ENCODE measurements at places on chromosomes 5 and 9.
A peak's percentile ranks its signal among the peaks of the same experiment; 100 is the strongest.

- DNase-seq, result no peak
Observed at GRCh38 chr9:124439686-124440243, 10.5 kb upstream of the ADGRD2 start.

GRCh38 chr5:139759219-139759721 is 36.3 kb upstream of the PSD2 start:
- no peak for DNase-seq

GRCh38 chr9:70517926-70518610 is 103.6 kb upstream of the KLF9 start:
- DNase-seq, result no peak

- DNase-seq, result peak; percentile 27
Observed at GRCh38 chr9:70315389-70315788, 56.6 kb downstream of the SMC5 start.

DNA sequence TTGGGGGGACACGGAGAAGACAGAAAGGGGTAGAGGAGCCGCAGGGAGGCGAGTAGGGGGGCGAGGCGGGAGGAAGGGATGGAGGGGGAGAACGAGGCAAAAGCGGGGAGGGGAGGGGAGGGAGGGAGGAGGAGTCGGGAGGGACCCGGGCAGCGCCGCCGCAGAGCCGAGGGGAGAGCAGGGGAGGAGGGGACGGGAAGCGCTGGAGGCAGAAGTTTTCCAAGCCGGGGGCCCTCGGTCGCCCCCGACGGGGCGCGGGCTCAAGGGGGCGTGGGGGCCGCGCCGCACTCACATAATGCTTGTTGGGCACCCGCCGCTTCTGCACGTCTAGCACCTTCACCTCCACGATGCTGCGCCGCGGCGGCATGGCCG is 353 bp downstream of the SH3PXD2B start:
- DNase-seq, result no peak

GRCh38 chr9:131436865-131437271 is 43.0 kb downstream of the PRRC2B start:
- no peak for DNase-seq

- peak; percentile 76 for DNase-seq
Observed at GRCh38 chr5:139474890-139475791, 4.3 kb downstream of the SMIM33 start.

GRCh38 chr5:159616952-159617351 is 286.7 kb upstream of the IL12B start:
- DNase-seq, result peak; percentile 76

GRCh38 chr5:6452622-6453504 is 4.2 kb downstream of the UBE2QL1 start:
- DNase-seq, result no peak

DNA sequence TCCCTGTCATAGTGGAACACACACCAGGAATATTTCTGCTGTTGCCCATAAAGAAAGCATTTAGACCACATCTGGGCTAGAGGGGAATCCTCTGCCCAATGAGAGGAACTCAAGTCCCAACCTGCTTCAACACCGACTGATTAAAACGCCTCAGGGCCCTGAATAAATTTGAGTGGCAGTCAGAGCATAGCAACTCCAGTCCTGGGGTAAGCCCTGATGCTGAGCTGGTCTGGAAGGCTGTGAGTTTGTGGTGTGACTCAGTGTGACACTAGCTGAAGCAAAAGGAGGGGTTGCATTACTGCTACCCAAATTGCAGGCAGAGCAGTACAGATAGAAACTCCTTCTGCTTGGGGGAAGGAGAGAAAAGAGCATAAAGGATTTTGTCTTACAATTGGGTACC is 148.3 kb downstream of the PRDM9 start:
- DNase-seq, result no peak

DNA sequence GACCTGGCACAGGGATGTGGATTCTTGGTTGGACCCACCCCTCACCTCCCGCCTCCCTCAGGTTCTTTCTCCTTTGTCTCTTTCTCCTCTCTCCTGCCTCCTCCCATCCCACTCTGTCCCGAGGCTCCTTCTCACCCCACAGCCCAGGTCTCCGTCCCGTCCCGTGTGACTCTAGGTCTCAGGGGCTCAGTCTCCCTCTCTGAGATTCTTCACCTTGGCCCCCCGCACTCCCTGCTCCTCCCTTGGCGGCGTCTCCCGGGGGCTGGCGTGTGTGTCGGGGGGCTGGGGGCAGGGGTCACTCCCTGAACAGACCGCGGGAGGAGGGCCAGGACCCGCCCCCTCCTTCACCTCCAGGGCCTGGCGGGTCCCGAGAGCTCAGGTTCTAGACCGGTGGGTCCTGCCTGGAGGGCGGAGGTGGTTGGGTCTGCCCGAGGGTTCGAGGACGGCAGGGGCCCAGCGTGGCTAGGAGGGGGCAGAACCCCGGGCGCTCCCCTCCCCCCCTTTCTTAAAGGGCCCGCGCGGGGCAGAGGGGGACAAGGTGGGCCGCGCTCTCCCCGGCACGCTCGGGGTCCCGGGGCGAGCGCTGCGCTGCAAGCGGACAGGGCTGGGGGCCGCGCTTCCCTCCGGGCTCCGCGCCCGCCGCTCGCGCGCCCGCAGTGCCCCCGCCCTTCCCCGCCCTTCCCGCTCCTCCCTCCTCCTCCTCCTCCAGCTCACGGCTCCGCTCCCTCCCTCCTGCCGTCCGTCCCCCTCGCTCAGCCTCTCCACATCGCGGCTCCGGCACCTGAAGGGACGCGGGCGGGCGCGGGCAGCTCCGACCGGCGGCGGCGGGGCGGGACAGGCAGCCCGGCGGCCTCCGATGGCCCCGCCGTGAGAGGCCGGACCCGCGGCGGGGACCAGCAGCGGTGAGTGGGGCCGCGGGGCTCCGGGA is at the start of gene PSD2:
TSS of gene PSD2 (plus strand) at position 735 of the 928 bp plus-strand sequence. CDS start 13,633 bp downstream, outside the sequence.
- DNase-seq, result no peak

DNA sequence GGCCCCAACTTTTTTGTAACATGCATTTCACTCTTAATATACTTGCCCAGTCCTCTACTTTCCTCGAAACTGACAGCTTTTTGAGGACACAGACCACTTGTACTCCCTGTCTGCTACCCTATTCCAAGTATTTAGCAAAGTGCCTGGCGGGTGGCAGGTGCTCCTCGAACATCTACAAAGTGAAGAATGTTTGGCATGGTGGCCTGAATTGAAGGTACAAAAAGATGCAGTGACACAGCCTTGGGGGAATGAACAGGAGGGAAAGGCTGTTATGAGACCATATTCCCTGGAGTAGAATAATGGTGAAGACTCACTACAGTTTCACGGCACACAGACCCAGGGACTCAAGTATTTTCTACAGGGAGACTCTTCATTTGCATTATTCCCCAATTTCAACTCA is 590.9 kb downstream of the PRELID2 start:
- no peak for DNase-seq

- DNase-seq, result no peak
Observed at GRCh38 chr5:37626266-37626665, 213.6 kb downstream of the GDNF start.

DNA sequence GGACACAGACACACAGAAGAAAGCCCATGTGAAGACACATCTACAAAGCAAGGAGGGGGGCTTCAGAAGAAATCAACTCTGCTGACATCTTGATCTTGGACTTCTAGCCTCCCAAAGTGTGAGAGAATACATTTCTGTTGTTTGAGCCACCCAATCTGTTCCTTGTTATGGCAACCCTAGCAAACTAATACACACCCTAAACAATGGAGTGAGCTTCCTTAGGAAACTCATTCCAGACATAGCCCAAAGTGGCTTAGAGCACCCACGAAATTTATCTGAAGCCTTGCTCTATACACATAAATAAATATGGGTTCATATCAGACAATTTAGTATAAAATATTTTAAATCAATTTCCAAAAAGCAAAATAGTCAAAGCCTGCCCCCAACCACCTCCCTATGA is 7.6 kb upstream of the TBC1D2 start:
- peak; percentile 59 for DNase-seq

GRCh38 chr9:27445688-27446087 is 78.4 kb upstream of the IFNK start:
- DNase-seq, result no peak

DNA sequence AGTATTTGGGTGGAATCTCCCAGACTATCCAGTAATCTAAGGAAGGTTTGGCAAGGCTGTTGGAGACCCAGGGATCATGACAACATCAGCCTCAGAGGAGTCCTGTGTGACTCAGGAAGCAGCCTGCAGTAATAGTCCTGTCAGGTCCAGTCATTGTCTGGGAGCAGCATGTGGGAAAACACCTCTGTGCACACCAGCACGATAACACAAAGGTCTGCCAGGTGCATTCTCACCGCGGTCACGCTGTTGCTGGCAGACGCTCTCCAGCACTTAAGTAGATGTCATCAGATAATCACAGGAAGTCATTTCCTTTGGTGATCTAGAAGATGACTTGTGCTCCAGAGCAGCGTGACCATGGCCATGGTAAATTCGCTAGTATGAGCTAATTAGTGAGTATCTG is 99.2 kb upstream of the IQGAP2 start:
- DNase-seq, result no peak

DNA sequence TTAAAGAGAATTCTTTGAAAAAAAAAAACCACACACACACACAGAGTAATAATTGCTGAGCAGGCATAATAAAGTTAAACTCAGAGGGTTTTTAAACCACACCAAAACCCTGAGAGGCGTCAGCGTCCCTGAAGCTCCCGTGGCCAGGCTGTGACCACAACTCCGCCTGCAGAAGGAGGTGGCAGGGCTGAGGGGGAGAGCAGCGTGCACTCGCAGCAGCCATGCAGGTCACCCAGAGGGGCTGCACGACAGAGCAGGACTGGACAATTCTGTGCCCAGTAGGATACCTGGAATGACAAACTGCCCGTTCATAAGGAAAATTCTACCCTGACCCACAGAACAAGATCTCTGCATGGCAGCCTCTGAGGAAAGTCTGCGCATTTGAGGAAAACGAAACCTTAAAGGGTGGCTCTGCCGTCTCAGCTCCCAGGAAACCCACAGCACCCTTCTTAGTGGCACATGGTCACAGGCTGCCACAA is 44.0 kb downstream of the ROR2 start:
- DNase-seq, result no peak

- DNase-seq, result no peak
Observed at GRCh38 chr5:32936329-32936728, 225.2 kb downstream of the NPR3 start.

DNA sequence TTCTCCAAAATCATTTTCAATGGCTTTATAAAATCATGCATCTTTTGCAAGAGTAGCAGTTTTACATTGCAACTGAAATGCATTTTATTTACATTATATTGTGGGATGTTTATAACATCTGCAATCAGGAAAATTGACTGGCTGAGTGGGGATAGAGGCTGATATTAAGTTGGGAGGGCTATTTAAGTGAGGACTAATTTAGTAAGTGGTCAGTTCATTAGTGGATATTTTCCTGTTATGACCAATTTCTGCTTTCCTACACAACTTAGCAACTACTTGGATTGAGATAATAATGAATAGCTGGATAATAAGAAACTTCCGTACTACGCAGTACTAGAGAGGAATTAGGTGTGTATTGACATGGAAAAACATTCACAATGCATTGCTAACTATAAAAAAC is 92.9 kb upstream of the SSBP2 start:
- DNase-seq, result no peak

DNA sequence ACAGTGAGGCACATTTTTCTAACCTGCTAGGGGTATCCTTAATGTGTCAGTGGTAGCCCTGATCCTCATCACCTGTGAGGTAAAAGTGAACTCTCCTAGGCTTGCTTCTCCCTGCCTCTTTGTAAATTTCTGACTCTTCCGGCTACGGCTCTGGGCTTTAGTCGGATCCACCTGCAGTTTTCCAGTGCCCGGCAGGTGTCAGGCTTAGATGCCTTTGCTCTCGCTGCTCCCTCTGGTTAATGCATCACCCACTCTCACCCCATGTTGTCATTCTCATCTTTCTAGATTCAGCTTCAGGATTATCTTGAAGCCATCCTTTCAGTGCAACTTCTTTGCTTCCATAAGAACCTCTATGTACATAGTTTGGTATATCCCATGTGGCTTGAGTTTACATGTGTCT is 3.6 kb downstream of the CEP78 start:
- no peak for DNase-seq

GRCh38 chr9:92097997-92098482 is 17.2 kb downstream of the SPTLC1 start:
- peak; percentile 42 for DNase-seq

DNA sequence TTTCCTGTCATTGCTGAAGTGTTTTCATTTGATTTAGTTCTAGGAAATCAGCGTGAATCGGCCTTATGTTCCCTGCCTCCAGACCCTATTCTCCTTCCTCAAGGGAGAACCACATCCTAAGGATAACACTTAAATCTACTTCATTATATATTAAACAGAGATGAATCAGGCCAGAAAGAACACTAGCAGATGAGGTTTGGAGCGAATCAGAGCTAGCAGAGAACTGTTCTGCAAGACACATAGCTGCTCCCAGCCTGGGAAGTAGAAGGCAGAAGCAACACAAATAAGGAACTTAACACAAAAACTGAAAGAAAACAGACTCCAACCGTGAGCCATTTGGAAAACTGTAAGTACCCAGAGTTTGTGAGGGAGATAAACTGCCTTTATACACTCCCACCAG is 718.2 kb downstream of the SEMA5A start:
- DNase-seq, result peak; percentile 11

GRCh38 chr5:96952118-96952750 is 16.4 kb downstream of the LNPEP start:
- no peak for DNase-seq

DNA sequence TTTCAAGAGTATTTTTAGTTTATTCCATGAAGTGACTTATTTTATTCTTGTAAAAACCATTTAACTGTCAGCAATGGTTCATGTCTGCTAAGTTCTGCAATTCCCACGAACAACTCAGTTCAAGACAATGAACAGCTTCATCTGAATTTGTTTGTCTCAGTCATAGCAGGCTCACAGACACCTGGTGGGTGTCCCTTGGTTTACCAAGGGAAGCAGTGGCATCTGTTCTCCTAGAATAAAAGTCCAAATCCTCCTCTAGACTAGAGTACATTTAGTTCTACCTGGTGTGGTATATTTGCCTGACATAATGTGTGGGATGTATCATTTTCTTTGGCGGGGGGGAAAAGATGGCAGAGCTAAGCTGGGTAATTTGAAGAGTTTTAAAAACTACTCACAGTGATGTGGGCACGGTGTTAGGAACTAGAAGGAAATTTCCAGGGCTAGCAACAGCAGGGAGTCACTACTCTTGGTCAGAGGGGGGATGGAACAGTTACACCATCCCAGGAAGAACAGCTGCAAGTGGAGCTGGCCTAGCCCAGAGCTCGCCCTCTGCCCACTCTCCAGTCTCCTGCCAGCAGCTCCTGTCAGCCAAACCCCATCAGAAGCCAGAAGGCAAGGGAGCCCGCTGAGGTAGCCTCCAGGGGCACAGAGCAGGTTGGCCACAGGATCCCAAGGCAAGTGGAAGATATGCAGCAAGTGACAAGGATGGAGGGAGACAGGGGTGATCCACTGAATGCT is 100.3 kb downstream of the PJA2 start:
- DNase-seq, result no peak

- DNase-seq, result no peak
Observed at GRCh38 chr5:82329393-82329792, 51.2 kb upstream of the RPS23 start.

- no peak for DNase-seq
Observed at GRCh38 chr5:90675222-90675621, 116.6 kb downstream of the ADGRV1 start.

GRCh38 chr9:110671849-110672248 is 3.3 kb downstream of the MUSK start:
- no peak for DNase-seq
